ENCODE measurements at places on chromosomes 7 and 10.

GRCh38 chr10:14707481-14707880 lies 67.2 kb downstream of the FAM107B start:
- DNase-seq = no peak

GRCh38 chr10:102245082-102245931 lies at the start of gene GBF1:
Gene GBF1, plus strand, starts transcription at chr10:102245532. Its CDS starts 13,407 bp downstream, at chr10:102258939.
- peak; percentile 96 for DNase-seq

GRCh38 chr10:101061624-101062231 lies at the start of gene KAZALD1:
Gene KAZALD1, plus strand, starts transcription at chr10:101061989. Its CDS starts 604 bp downstream, at chr10:101062593.
- DNase-seq = no peak

DNA sequence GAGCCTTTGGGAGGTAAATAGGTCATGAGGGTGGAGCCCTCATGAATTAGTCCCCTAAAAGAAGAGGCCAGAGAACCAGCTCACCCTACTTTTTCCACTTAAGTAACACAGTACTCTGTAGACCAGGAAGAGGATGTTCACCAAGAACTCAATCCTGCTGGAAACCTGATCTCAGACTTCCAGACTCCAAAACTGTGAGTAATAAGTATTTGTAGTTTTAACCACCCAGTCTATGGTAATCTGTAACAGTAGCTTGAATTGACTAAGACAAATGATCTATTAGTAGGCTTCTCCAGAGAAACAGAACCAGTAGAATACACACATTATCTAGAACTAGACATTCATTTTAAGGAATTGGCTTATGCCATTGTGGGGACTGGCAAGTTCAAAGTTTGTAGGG lies 51.5 kb downstream of the ANKMY2 start:
- no peak for DNase-seq

- DNase-seq = no peak
These were observed 31.6 kb downstream of the HECW1 start for GRCh38 chr7:43143918-43144589.

DNA sequence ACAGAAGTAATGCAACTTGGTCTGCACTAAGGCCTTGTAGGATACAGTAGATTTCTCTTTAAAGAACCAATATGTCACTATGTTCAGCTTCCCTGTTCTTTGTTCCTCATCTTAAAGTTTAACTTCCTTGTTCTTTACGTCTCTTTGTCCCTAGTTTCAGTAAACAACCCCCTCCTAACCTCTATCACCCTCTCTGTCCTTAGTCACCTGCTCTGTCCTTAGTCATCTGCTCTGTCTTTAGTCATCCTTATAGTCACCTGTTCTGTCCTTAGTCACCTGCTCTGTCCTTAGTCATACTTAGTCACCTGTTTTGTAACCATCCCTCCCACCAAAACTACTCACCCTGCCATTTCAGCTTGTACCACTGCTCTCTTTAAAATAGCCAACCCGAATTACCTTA lies 144.6 kb upstream of the TMEM106B start:
- DNase-seq = no peak

DNA sequence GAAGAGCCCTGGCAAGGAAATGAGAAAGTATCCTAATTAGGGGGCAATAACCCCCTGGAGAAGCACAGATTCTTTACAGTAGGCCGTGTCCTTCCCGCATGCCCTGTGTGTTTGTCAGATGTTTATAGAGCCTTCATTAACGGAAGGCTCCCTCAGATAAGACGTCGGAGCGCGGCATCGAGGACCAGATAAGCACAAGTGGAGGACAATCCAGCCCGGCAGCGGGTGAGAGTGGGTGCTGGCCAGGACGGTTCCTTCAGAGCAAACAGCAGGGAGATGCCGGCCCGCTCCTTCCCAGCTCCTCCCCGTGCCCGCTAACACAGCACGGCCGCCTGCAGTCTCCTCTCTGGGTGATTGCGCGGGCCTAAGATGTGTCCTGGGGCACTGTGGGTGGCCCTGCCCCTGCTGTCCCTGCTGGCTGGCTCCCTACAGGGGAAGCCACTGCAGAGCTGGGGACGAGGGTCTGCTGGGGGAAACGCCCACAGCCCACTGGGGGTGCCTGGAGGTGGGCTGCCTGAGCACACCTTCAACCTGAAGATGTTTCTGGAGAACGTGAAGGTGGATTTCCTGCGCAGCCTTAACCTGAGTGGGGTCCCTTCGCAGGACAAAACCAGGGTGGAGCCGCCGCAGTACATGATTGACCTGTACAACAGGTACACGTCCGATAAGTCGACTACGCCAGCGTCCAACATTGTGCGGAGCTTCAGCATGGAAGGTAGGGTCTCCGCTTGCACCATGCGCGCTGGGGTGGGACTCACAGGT lies at the start of gene GDF2:
Gene GDF2, plus strand, starts transcription at position 155 of the 762 bp plus-strand sequence. Its CDS starts 215 bp downstream, at position 370.
- no peak for DNase-seq

DNA sequence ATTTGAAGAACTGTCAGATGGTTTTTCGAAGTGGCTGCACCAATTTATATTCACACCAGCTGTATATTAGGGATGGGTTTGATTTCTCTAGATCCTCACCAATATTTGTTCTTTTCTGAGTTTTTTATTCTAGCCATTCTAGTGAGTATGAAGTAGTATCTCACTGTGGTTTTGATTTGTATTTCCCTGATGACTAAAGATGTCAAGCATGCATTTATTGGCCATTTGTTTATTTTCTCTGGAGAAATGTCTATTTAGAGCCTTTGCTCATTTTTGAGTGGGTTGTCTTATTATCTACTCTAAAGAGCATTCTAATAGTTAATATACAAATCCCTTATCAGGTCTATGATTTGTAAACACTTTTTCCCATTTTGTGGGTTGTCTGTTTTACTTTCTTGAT lies 123.9 kb downstream of the PCLO start:
- DNase-seq = no peak

- DNase-seq = no peak
These were observed 17.8 kb upstream of the PCBD1 start for GRCh38 chr10:70906031-70906783.

- peak; percentile 9 for DNase-seq
These were observed 125.4 kb upstream of the TARP start for GRCh38 chr7:38398725-38399321.

- no peak for DNase-seq
These were observed 273.7 kb upstream of the KLF14 start for GRCh38 chr7:131007439-131008330.

DNA sequence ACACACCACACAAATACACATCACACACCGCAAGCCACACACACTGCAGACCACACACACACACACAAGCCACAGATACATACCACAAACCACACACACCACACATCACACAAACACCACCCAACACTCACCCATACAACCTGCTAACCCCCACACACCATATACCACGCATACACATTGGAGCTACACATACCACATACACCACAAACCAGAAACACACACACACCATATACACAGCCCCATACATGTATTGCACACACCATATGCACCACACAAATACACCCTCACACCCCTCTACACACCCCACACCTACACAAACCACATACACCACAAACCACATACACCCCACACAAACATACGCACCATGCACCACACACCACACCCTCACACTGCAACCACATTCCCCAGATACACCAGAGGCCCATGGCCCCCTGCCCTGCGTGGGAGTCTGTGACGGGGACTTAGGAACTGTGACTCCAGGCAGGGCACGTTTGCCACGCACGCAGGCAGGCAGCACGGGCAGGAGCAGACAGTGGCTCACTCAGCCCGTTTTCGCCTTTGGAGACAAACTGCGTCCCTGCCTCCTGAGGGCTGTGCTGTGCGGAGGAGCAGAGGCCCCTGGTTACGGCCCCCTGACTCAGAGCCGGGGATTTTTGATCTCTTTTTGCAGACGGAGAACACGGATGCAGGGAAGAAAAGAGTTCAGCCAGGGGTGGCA lies 52.6 kb downstream of the TMEM209 start:
- no peak for DNase-seq

DNA sequence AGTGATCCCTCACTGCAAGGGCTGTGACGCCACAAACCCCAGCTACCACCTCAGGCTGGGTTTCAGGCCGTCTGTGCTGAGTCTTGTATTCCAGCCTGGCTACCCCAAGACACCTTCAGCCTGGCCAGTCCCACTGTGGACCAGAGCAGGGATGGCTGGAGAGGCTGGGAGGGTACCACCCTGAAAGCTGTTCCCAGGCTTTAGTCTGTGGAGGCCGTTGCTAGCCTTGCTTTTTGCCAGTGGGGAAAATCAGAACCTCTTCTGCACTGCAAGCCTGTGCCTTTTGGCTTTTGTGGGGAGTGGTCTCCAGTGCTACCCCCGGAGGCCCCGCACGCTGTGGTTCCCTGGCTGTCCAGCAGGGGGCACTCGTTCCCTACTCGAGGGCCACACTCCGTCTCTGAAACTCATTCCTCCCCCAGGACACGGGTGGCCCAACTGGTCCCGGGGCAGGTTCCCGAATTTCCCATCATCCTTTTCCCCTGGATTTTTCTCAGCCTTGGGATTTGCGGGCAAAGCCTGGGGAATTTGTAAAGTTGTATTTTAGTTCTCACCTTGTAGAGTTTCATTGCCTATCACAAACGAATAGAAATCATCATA lies 128.4 kb upstream of the BTBD16 start:
- no peak for DNase-seq

DNA sequence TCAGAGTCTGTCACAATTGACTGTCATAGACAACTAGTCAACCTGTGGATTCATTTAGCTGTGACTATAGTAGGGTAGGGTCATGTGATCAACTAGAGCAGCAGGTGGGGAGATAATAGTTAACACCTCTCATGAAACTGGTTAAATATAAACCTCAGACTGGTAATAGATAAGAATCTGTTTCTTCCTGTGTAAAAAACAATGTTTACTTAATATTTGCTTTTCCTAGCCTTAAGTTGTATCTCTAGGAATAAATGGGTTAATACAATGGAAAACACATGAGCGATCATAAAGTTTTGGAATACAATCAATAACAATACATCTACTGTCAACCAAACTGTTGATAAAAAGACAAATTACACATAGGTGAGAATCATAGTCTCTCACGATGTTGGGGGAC lies 43.4 kb upstream of the ITGB8 start:
- no peak for DNase-seq

DNA sequence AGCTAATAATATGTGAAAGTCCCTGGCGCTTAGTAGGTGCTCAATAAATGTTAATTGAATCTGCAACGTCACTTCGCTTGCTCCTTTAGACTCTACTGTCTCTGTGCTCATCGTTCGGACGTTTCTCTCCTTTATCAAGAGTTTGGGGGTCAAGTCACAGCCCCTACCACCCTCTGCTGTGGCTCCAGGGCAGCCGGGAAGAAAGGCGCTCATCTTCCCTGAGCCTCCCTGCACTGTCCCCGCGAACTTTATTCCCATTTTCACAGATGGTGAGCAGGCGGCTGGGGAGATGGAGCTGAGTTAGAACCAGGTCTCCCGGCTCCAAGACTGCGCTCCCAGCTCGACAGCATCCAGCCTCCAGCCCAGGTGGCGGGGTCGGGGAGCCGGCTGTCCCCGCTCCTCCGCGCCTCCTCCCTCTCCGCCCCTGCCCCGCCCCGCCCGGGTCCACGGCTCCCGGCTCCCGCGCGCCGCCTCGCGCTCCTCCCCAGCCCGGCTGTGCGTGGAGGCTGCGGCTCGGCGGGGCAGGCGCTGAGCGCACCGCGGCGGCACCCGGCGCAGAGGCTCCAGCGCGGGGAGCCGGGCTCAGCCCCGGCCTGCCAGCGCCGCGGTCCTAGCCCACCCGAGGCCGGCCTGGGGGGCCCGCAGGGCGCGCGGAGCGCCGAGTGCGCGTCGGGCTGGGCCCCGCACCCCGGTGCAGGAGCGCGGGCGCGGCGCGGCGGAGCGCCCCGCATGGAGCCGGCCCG lies at the start of gene CLEC2L:
Gene CLEC2L, plus strand, starts transcription at position 487 of the 743 bp plus-strand sequence. Its CDS starts 243 bp downstream, at position 730.
- DNase-seq = no peak

DNA sequence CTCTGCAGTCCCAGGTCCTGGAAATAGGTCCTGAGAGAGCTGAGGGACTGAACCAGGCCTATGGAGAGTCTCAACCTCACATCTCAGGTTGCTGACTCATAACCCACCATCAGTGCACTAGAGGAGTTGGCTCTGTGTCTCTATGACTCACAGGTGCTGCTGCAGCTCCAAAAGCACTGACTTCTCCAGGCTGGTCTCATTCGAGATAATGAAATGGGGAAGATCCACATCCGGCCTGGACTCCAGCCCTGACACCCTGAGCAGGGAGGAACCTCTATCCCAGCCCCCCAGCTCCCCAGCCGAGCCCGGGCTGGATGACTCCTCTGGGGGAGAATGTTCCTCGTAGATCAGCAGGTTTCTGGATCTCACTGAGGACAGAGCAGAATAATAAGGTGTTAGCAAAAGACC lies 35.5 kb upstream of the DGKI start:
- no peak for DNase-seq

DNA sequence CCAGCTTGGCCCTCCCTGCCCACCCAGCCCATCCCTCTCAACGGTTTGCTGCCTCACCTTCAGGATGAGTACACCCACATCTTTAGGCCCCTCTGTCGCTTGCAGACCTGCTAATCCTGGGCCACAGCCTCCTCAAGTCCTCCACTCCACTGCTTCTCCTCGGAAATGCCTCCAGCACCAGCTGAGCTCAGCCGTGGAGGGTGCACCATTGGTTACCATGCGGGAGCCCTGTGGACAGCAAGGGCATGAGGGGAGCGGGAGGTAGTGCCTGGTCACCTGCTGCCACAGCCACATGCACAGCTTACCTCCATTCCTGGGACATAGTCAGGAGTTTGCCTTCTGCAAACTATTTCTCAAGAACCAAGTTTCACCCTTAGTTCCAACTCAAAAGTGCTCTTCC lies 286.3 kb upstream of the ZMIZ1 start:
- DNase-seq = no peak

DNA sequence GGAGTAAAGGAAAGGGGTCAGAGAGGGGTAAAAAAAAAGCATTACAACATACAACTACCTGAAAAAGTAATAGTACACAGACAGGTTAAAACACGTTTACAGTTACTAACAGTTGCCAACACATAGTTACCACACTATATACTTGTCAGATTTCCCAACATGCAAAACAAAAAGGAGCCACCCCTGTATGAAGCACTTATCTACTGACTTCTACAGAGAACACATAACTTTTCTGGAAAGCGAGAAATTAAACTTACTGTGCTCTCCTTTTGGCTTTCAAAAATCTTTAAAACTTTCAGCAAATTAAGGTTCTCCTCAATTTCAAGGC lies 2.1 kb downstream of the ABI1 start:
- DNase-seq = no peak

- no peak for DNase-seq
These were observed 229.6 kb downstream of the PRPF18 start for GRCh38 chr10:13816195-13816925.

DNA sequence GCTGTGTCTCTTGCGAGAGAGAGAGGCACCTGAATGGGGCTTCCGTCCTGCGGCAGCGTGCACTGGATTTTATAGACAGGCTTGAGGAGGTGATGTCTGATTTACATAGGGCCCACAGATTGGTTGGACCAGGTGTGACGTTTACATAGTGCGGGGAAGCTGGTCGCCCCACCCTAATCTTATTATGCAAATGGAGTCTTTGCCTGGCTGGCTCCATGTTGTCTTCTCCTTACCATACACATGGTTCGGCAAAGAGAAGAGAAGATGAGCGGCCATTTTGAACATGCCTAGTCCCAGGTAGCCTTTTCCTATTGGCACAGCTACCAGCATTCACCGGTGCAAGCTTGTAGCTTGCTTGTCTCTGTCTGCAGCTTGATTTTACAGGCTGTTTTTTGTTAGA lies 238.5 kb upstream of the GALNT17 start:
- no peak for DNase-seq

GRCh38 chr10:118950190-118950680 lies 79.3 kb upstream of the NANOS1 start:
- DNase-seq = no peak

Data from KG1 (cell line).